Fibroblast of villous mesenchyme (primary cell): ENCODE measurements at places on chromosomes 7 and 10. TPM values are rescaled to one million over a fixed set of nuclear protein-coding genes. Genes with fewer than 3 reads are reported as not detected.

DNA sequence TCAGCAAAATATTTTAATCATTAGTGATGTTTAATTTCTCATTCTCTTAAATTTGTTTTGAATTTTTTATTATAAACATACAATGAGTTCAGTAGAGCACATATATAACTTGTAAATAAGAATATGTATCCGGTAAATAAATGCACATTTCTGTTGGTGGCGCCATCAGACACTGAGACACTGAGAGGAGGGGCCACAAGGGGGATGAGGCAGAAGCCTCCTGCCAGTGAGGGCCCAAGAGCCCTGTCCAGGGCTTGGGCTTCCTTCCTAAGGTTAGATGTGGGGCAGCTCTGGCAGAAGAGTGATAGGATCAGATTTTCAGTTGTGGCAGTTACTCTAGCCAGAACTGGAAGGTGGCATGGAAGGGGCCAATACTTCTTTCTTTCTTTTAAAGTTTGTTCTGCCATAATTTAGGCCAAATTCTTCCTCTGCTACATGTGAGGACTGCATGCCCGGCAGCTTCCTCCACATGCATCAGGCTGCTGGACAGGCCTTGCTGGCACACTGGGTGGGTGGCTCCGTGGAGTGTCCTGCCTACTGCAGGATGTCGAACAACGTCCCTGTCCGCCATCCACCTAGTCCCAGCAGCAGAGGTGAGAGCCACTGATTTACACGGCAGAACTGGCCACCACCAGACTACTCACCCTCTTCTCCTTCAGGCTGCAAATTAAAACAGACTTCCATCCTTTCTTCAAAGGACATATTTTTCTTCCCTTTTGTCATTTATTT, 13.2 kb downstream of the PTPRN2 start:
- no peak for DNase-seq

- peak; percentile 52 for DNase-seq
Observed at GRCh38 chr10:84329196-84329611, 815 bp downstream of the CCSER2 start.

GRCh38 chr10:84175436-84175835, 1.8 kb downstream of the GPR15LG start:
- no peak for DNase-seq

C7orf33 gene
- not detected in 2 replicates for total RNA-seq

- no peak for DNase-seq
Observed at GRCh38 chr7:129347330-129347729, 86.9 kb upstream of the STRIP2 start.

- no peak for DNase-seq
Observed at GRCh38 chr10:97039538-97040247, 146.1 kb downstream of the SLIT1 start.

MRLN gene
- total RNA-seq = not detected in 2 replicates

DNA sequence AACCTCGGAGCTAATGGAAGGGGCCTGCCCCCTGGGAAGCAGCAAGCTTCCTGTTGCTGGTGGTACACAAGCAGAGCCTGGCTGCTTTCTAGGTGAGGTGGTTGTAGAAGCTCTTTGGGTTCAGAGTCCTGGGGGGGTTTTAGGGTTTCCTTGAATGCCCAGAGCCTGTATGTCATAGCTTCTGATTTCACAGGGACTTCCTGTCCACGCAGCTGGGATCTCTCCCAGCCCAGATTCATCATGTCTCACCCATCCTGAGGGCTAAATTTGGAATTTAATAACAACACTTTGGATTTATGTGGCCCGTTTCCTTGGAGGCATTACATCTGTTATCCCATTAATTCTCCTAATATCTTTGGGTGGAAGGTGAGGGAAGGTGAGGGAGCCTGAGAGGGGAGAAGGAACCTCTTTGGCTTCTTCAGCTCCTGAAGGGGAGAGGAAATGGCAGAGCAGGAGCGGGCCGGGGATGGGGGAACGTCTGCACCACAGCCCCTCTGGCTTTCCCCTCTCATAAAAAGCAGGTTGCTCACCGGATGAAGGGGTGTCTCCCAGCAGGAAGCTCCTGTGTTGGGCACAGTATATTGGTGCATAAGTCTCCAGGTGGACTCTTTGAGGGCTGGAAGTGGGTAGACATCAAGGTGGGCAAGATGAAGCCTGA, 19.7 kb downstream of the RPS24 start:
- peak; percentile 55 for DNase-seq

GRCh38 chr7:32616625-32617024, 121.3 kb downstream of the AVL9 start:
- DNase-seq = peak; percentile 44

GIMAP5 gene
- total RNA-seq = not detected in 2 replicates

HECW1 gene
- 1.7 and 3.2 TPM in 2 replicates for total RNA-seq

DNA sequence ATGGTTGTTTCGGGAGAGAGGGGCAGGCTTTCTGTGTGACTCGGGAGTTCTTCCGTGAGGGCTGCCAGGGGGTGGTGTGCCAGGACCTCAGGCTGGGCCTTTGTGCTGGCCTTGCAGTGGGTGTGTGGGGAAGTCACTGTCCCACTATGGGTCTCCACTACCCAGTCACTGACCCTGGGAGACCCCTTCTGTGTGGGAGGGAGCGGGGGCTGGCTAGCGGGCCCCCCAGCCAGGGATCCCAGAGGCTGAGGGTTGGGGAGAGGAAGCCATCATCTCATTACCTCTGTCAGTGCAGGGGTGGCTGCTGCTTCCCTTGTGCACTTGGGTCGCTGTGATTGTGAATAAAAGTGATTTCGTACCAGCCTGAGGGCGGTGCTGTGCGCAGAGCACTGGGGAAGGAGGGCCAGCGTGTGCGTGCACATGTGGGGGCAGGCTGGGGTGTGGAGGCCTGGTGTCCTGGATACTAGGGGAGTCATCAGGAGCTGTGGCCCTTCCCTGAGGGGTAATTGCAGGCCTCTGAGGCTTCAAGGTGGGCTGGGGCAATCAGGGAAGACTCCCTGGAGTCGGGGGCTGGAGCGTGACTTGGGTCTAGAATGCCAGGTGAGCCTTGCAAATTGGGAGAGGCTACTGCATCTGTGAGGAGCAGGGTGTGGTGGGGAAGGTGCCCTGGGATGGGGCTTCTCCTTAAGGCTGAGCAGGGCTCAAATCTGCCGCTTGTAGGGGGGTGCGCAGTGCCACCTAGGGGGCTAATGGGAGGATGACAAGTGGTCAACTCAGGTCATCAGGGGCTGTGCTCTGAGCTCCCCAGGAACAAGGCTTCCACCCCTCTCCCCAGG, 98.9 kb downstream of the NEURL1 start:
- DNase-seq = peak; percentile 33

DNA sequence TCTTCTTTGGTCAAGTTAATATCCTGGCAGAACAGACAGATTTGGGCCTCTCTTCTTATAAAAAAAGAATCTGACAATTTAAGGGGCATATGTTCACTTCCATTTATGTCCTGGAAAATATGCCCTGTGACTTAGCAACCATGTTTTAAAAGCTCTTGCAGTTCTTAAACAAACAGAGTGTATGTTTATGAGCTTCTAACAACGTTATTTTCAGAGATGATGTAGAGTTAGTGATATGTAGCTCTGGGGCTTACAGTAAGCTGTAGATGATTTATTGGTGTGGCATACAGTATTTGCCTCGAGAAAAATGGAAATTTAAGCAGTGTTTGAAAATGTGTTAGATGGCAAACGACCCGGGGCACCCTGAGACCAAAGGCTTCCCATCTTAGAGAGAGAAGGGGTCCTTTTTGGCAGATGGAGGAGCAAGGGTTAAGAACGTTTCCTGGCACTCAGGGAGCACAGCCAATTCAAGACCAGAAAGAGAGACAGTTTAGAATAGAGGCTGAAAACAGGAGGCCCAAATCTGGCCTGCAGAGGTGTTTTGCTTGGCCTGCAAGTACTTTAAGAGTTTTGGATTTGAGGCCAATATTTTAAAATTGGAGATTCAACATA, 397.5 kb downstream of the KCNMA1 start:
- DNase-seq = peak; percentile 83

GRCh38 chr7:25821225-25821624, 330.8 kb upstream of the NFE2L3 start:
- DNase-seq = no peak

FASTK gene
- 87.2 and 103 TPM in 2 replicates for total RNA-seq

GRCh38 chr10:46547541-46548497, 8.6 kb downstream of the GPRIN2 start:
- DNase-seq = no peak

PVRIG gene
- not detected in 2 replicates for total RNA-seq
